ENCODE measurements at places on chromosomes 7 and 10.

DNA sequence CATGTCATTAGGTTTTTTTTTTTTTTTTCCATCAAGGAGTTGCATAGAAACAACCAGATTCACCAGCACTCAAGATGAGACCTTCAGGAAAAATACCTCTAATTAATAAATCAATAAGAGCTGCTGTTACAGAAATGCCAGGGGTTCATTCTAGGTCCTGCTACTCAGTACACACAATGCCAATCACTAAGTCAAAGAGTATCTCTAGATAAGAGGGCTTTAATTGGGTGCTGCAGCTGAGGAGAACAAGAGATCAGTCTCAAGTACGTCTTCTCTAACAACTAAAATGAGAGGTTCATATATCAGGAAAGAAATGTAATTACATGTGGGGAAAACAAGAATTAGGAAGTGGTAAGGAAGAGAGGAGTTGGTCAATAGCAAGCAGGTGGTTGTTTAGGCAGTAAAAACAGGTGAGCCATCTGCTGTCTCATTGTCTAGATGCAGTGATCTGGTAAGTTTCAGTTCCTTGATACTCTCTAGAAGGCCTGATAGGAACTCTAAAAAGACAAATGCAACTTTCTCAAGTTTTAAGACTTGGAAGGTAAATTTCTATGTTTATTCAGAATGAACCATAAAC, 272.9 kb upstream of the ZWINT start:
- DNase-seq = no peak

DNA sequence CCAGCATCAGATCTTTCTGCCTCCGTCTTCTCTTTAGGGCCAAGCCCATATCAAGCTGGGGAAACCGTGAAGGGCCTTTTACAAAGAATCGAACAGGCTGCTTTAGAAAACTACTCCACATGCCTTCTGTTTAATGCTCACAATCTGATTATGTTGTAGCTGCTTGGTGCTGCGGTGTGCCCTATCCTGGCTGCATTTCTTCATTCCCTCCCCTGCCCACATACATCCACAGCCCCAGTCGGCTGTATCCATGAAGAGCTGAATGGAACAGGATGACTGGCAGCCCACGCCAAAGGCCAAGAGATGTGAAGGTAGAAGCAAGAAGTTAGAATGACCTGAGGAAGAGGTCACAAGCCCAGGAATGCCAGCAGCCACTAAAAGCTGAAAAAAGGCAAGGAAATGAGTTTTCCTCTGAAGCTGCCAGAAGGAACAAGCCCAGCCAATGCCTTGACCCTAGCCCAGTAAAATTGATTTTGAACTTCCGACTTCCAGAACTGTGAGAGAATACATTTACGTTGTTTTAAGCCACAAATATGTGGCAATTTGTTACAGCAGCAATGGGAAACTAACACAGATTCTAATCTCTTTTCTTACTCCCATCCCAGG, 22.2 kb downstream of the TAS2R41 start:
- DNase-seq = no peak

DNA sequence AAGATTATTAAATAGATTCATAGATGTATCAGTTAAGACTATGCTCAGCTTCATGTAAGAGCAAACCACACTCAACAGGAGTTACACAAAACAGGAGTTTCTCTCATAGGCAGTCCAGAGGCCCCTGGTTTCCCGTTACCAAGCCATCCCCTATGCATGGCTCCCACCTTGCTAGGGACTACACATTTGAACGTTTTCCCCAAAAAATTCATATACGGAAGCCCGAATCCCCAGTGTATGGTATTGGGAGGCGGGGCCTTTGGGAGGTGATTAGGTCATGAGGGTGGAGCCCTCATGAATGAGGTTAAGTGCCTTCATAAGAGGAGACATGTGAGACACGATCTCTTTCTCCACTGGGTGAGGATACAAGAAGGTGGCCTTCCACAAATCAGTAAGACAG, 29.1 kb downstream of the RSU1 start:
- DNase-seq = no peak

- no peak for DNase-seq
These were observed 1260.5 kb upstream of the CELF2 start for GRCh38 chr10:9757176-9757575.

GRCh38 chr7:126690848-126691751, 561.6 kb downstream of the GRM8 start:
- no peak for DNase-seq

DNA sequence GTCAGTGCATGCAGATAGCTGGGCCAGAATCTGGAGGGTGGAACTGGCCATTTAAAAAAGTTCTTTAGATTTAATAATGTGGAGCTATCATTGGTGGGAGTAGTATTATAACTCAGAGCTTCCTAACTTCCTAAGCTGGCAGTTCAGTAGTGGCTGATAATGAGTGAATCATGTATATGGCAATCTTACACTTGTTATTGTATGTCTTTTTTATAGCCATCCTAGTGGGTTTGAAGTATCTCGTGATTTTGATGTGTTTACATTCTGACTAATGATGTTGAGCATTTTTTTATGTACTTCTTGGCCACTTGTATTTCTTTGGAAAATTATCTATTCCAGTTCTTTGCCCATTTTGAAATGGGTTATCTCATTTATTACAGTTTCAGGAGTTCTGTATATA, 15.4 kb downstream of the TFAM start:
- no peak for DNase-seq

GRCh38 chr10:100782461-100783244, 37.3 kb downstream of the PAX2 start:
- DNase-seq = no peak

DNA sequence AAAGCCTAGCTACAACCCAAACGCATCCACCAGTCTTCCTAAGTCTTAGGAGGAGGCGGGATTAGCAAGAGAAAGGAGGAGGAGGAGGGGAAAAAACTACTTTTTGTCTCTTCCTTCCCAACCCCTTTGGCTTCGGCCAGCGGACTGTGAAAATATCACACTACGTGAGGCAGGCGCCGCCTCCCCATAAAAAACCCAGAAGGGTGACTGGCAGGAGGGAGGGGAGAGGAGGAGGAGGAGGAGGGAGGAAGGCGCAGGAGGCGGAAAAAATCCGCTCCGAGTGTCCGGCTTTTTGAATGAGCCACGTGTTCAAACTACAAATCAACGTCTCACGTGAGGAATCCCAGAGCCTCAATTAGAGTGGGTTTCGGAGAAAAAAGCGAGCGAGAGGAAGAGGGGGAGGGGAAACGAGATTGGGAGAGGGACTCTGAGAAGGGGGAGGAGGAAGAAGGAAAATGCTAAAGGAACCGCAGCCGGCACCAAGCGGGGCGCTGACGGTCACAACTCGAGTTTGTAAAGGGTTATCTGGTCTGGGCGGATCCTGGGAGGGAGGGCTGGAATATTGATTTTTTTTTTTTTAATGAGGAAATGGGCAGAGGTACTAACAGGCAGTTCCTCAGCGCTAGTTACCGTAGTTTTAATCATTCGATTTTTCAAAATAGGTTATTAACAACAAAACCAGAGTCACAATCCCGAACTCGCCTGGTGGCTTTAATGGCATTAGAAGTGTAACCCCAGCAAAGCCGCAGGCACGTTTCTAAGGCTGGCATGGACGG, at the start of gene IGF2BP3:
Gene IGF2BP3, minus strand, starts transcription at position 162 of the 776 bp plus-strand sequence. CDS start 381 bp downstream, outside the sequence.
- peak; percentile 92 for DNase-seq

- DNase-seq = no peak
These were observed 22.5 kb upstream of the MMP21 start for GRCh38 chr10:125797994-125798662.

GRCh38 chr7:95824616-95825015, 52.3 kb downstream of the DYNC1I1 start:
- no peak for DNase-seq

GRCh38 chr7:117203205-117203604, 119.7 kb downstream of the WNT2 start:
- no peak for DNase-seq

Data from CMK (cell line).